Omental fat pad (tissue), 4 donors: ENCODE measurements at places on chromosomes 2 and 18. TPM values are rescaled to one million over a fixed set of nuclear protein-coding genes. Genes with fewer than 3 reads are reported as not detected.

DNA sequence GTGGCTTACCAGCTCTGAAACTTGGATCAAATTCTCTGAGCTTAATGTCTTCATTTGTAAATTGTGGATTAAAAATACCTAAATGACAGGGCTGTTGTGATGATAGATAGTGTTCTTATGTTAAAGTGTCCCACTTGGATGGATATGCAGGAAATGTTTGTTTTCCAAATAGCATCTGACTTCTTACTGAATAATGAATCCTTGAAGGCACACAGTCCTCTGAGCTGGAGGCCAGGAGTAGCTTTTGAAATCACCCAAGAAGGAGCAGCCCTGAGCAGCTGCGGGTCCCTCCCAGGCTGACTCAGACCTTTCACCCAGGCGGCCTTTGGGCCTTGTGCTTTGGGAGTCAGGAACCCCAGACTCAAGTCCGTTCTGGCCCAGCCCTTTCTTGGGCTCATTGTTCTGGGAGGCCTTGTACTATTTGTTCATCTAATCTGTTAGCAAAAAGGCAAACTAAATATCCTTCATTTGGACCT lies 173.0 kb upstream of the GATA6 start:
- DNase-seq = no peak

- no peak for DNase-seq
Observed at GRCh38 chr2:83233326-83233725, 1225.8 kb downstream of the SUCLG1 start.

GRCh38 chr18:9441061-9441460 lies 34.3 kb upstream of the RALBP1 start:
- DNase-seq = no peak

- DNase-seq = no peak
Observed at GRCh38 chr2:62743506-62743905, 38.0 kb downstream of the EHBP1 start.

DNA sequence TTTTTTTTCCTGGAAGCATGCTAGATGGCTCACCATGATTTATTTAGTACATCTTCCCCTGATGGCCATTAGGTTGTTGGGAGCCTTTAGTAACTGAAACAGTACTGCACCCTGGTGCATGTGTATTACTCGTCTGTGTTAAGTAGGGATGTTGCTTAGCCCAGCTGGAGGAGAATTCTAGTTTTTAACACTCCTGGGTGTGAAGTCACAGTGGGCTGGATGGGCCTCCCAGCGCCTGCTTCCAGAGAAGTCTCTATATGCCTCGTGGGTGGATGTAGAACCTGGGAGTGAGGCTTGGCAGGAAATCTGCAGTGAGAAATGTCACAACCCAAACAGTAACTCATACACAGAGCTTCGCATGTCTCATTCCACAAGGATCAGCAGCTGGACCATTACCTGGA lies 28.9 kb upstream of the NT5DC4 start:
- DNase-seq = no peak

DNA sequence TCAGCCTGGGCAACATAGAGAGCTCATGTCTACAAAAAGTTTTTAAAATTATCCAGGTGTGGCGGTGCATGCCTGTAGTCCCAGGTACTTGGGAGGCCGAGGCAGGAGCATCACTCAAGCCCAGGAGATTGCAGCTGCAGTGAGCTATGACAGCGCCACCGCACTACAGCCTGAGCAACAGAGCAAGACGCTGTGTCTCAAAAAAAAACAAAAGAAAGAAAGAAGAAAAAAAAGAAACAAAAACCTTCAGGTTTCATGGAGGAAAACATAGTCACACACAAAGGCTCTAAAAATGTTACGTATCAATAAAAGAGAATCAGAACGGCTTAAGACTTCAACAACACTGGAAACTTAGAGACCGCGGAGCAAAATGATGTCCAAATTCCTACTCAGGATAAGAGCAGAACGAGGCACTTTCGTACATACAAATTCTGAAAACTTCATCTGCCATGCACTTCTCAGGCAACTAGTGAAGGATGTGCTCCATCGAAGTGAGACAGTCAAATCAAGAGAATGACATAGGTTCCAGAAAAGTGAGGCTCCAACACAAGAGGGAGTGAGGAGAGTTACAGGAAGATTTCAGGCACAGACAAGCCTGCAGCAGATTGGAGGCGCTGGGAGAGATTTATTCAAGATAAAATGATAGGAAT lies 4.4 kb downstream of the HDLBP start:
- DNase-seq = no peak

DNA sequence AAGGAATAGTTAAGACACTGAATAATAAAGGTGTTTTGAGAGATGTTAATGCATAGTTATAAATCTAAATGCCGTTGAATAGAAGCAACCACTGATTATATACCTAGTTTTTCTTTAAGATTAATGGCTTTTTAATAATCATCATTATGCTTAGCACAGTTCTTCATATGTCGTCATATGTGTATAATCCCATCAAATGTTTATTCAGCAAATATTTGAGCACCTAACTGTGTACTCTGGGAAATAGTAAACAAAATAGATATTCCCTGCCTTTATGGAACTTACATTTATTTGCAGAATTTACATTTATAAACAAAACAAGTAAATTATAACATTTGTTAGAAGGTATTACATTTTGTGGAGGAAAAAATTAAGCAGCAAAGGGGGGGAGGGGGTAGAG lies 9.8 kb downstream of the NUP35 start:
- no peak for DNase-seq

DNA sequence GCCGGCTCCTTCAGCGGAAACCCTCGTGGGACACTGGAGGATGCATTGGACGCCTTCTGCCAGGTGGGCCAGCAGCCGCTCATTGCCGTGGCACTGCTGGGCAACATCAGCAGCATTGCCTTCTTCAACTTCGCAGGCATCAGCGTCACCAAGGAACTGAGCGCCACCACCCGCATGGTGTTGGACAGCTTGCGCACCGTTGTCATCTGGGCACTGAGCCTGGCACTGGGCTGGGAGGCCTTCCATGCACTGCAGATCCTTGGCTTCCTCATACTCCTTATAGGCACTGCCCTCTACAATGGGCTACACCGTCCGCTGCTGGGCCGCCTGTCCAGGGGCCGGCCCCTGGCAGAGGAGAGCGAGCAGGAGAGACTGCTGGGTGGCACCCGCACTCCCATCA lies 7.8 kb upstream of the CENPA start:
- no peak for DNase-seq

GRCh38 chr18:54233228-54233625 lies 8.8 kb upstream of the MBD2 start:
- no peak for DNase-seq

GRCh38 chr2:111094691-111095090 lies 26.0 kb upstream of the BCL2L11 start:
- no peak for DNase-seq

DNA sequence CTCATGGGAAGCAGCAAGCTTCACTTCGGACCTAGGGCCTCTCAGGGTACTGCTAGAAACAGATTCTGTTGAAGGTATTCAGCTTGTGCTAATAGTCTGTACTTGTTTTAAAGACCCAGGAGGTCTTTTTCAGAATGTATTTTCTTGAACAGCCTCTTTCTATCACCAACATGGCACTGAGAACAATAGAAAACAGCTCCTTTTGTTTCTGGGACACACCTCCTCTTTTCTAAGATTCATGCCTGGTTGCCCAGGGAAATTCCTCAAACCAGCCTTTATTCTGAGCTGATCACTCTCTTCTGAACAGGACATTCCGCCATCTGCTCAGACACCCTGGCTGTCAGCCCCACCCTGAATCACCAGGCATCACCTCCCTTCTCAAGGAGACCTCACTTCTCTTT lies 389.6 kb downstream of the TGIF1 start:
- no peak for DNase-seq

- no peak for DNase-seq
Observed at GRCh38 chr2:64404743-64405142, 49.2 kb upstream of the LGALSL start.

DNA sequence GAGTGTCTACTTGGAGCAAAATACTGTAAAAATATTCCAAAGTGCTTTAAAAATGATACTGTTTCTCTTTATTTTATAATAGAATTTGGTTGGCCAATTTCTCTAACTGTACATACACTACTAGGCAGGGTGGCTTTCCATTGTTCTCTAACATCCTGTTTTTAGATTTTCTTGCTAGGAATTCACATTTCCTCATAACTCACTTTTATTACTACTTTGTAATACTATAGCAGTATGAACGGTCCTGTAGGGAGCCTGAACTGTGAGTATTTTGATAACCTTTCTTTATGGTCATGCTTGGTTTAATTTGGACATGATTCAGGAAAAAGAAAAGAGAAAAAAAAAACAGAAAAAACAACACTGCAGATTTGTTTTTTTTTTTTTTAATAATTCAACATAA lies 37.8 kb downstream of the GCG start:
- DNase-seq = no peak

DNA sequence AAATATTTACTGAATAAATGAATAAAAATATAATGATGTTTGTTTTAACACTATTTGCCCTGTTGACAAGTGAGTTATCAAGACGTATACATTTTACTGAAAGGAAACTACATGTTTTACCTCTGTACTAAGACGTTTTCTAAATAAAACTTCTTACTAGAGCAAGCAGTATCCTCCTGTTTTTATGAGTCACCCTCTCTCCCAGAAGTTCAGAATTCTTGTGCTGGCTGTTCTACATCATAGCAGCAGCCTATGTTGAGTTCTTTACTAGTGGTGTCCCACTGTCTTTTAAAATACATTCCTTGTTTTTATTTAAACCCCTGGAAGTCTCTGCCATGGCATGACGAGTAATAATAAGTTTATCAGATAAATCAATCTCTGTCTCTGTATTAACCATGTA lies 297.4 kb downstream of the CALCRL start:
- DNase-seq = no peak

ZEB2 gene
- total RNA-seq = 299 TPM

LYPD6 gene
- total RNA-seq = 1.2 TPM

DNA sequence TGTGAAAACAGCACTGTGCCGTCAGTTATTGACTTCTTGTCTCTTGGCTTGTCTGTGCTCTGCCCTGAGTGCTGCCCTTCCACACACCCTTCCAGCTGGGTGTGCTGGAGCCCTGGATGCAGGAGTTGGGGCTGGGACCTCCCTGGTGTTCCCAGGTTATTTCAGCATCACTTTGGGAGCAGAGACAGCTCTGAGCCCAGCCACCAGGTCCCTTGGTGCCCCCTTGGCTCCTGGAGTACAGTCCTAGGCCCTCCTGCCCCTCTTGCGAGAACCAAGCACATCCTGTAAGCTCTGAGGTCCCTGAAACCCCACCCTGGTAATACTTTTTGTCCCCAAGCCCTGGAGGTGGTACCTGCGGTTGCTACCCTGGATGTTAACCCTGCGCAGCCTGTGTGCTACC lies 24.3 kb downstream of the BOK start:
- no peak for DNase-seq

GRCh38 chr2:67802291-67802690 lies 260.5 kb downstream of the C1D start:
- DNase-seq = no peak

- DNase-seq = no peak
Observed at GRCh38 chr2:16738361-16739225, 73.0 kb upstream of the CYRIA start.

LOXHD1 gene
- 2.4 TPM for total RNA-seq

DNA sequence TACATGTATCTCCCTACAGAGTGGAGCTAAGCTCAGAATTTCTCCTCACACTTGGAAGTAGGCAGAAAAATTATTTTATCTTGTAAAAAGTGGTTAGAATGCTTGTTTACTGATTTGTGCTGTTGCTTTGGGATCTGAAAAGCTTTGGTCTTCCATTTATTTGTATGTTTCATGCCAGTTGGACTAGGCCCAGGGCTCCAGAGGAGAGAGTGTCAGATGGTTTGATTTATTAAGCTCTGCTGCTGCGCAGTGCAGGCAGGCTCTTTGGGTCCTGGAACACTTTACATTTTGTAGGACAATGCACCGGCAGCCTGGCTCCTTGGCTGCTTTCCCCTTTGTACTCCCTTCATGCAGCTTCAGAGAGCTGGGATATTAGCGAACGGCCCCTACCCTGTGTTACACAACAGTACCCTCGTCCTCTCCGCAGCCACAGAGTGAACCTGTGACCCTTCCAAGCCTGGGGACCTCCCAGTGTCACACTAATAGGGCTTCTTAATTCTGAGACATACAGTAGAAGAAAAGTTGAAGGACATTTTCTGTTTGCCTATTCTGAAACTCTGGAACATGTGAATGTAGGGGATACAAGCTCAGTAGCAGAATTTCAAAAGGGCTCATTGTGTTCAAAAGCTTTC lies 56.7 kb upstream of the EML6 start:
- DNase-seq = no peak
